Endothelial cell of umbilical vein (primary cell): ENCODE measurements at places on chromosomes 3 and 15. TPM values are rescaled to one million over a fixed set of nuclear protein-coding genes. Genes with fewer than 3 reads are reported as not detected.

GRCh38 chr3:166637984-166638530, 742.0 kb downstream of the ZBBX start:
- DNase-seq: no peak

DNA sequence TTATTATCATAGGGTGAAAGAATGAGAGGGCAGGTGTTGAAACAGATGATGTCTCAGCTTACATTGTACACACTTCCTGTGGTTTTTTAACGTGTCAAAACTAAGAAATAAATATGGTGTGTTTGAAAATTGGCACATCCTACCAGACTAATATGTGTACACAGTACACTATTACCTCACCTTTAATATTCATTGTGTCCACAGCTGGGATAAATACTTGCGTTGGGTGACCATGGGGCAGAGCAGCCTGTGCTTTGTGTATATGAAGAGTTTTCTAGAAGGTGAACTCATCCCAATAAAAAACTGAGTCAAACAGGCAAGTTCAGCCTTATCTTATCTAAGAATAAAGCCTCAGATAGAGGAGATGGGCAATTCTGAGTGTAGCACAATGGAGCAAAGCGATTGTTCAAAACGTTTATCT, 17.3 kb downstream of the SUCNR1 start:
- no peak for DNase-seq

DNA sequence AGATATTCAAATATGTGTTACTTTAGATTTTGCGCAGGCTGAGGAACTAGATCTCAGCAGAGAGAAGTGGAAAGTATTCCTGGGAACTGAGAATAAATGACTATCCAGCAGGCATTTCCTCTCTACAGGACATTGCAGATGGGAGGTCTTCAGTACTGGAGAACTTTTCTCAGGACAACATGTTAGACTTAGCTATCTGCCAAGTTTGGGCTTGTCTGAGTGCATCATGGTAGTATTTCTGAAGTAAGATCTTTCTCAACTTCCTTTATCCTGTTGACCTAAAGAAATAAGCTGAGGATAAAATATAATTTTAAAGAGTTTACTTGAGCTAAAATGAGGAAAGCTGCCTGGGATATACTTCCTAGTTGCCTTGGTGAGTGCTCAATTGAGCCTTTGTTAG, 167.9 kb upstream of the BCHE start:
- DNase-seq: no peak

The MRAS gene
- 15.5 and 16.5 TPM in 2 replicates for total RNA-seq

- DNase-seq: no peak
Measured at GRCh38 chr3:1938975-1939374, 159.7 kb upstream of the CNTN4 start.

DNA sequence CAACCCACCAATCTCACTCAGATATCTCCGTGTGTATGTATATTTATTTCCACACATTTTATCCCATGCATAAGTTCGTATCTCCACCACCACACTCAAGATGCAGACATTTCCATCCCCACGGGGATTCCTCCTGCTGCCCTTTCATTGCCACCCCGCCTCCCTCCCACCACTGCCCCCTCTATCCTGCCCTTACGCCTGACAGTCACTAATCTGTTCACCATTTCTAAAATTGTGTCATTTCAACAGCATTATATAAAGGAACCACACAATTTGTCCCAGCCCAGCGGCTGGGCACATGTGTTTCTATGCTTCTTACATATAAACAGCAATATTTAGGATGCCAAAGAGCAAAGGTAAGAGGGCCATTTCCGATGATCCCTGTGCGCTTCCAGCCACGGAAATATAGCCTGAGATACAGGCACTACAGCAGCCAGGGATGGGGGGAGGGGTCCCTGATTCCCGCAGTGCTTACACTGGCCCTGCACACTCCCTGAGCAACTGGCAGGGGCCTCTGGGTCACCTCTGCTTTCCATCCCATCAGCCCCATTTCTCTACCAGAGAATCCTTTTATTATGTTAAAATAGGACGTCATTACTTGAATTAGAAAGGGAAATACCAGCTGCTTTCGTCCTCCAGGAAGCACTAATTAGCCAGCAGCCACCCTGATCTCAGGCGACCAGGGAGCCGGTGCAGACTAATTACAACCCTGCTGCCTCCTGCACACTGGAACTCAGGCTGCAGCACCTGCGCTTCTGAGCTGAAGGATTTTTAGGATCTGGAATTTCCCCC, 372.0 kb upstream of the ATP10A start:
- no peak for DNase-seq

The ACTC1 gene
- not detected in 2 replicates for total RNA-seq

The DNASE1L3 gene
- total RNA-seq: 0.95 and 0.99 TPM in 2 replicates

The LRRIQ4 gene
- total RNA-seq: not detected in 2 replicates

DNA sequence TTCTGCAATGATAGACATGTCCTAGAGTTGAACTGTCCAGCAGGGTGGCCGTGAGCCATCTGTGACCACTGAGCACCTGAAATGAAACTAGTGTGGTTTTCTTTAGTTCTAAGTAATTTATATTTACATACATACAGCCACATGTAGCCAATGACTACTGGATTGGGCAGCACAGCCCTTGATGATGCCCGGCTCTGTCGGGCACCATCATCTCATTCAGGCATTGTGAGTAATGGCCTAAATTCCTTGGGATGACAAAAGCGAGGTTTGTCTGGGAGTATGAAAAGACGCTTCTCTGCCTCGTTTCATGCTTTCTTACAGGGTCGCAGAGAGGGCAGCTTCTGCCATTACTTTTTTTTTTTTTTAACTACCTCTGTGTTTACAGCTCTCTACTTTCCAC, 251.9 kb upstream of the HES1 start:
- no peak for DNase-seq

DNA sequence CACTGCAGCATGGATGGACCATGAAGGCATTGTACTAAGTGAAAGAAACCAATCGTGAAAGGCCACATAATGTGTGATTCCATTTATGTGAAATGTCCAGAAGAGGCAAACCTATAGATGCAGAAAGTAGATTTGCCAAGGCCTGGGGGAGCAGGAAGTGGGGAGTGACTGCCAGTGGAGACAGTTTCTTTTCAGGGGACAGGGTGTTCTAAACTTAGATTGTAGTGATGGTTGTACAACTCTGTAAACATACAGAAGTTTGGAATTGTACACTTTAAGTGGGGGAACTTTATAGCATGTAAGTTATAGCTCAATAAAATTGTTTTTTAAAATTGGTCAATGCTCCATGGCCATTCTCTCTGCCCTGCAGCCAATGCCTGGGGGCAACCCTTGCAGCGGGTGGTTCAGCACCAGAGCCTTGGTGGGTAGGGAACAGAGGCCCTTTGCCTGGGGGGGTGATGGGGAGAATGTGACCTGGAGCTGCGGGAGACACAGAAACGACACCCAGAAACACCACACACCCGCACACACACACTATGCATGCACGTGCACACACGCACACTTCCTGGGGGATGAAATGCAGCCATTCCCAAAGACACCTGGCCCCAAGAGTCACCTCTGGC, 43.1 kb downstream of the DNAJB8 start:
- DNase-seq: no peak

The ACKR4 gene
- total RNA-seq: 1.4 and 3.2 TPM in 2 replicates

DNA sequence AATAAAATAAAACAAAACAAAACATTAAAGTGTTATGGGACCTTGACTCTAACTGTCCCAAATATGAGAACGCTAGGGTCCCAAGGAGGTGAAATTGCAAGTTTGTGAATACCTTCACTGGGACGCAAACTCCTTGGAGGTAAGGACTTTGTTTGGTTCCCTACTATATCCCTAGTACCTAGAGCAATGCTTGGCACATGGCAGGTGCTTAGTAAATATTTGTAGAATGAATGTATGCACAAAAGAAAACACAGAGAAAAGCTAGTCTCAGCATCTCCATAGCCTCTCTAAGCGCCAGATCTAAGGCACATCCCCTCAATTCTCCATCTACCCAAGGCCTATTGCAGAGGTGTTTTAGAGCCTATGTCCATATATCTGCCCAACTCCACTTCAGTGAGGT, 30.5 kb downstream of the GPR176 start:
- no peak for DNase-seq

The TIMP4 gene
- total RNA-seq: 0.40 TPM in 1 of 2 replicates, not detected in the other

The GABRR3 gene
- total RNA-seq: not detected in 2 replicates

DNA sequence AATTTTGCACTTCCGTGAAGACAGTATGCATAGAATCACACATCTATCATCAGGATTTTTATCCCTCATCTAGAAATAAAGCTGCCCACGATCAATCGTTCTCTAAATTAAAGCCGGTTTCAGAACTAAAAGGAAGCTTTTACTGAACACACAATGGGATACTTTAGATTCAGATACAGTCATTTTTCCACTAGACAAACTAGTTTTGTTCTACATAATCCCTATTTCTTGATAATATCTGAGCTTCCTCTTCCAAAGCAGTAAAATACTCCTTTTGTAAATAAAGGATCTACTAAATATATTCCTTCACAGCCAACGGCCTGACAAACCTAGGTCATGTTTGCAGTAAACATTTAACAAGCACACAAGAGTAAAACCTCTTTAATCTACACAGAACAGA, 2.0 kb upstream of the GANC start:
- DNase-seq: peak; percentile 19

GRCh38 chr3:43870120-43870519, 179.4 kb downstream of the ABHD5 start:
- DNase-seq: peak; percentile 77

The DNAH12 gene
- total RNA-seq: 0.20 TPM in 1 of 2 replicates, not detected in the other

GRCh38 chr15:81812456-81812855, 233.4 kb downstream of the MEX3B start:
- DNase-seq: no peak

- DNase-seq: no peak
Measured at GRCh38 chr3:16759227-16759903, 125.4 kb upstream of the PLCL2 start.

The SRGAP3 gene
- total RNA-seq: not detected in 2 replicates

The FETUB gene
- not detected in 2 replicates for total RNA-seq

The HCN4 gene
- total RNA-seq: not detected in 2 replicates

- DNase-seq: no peak
Measured at GRCh38 chr3:15333099-15333955, 941 bp upstream of the SH3BP5 start.

DNA sequence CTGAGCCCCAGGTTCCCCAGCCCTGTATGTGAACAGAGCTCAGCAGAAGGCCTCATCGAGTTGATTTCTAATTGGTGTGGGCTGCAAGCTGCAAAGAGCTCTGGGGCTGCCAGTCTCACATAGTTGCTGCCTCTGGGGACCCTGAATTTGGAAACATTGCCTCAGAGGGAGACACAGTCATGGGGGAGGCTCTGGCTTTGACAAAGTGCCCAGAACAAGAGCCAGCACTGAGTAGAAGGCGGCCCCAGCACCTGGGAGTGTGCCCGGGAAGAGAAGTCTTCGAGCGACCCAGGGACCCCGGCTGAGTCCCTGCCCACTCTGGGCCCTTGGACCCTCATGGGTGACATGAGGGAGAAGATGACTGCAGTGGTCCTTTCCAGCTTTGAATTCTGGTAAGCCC, 7.3 kb downstream of the NTRK3 start:
- DNase-seq: no peak

- DNase-seq: no peak
Measured at GRCh38 chr3:24374801-24375200, 119.8 kb downstream of the THRB start.

DNA sequence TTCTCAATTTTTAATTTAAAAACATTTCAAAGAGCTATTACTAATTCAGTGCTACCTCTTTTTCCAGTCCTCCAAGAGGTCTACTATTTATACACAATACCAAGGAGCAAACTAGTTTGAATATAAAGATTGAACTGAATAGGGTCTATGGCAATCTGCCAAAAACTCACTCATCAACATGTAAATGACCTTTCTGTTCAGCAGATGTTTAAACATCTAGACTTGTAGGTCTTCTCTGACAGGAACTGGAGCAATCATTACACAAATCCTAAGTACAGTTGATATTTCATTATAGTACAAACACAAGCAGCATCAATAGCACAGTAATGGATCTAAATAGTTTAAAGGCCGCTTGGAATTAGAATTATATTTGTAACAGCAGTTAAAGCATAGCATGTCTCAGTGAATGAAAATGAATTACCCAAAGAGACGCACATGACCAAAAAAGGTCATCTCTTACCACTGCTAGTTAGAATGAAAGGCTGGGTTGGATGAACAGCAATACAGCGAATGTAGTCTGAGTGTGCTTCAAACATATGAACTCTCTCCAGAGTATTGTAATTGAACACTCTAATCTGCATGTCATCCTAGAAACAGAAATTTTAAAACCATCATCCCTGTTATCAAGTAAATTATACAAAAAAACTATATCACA, 10.7 kb downstream of the COPB2 start:
- DNase-seq: no peak

DNA sequence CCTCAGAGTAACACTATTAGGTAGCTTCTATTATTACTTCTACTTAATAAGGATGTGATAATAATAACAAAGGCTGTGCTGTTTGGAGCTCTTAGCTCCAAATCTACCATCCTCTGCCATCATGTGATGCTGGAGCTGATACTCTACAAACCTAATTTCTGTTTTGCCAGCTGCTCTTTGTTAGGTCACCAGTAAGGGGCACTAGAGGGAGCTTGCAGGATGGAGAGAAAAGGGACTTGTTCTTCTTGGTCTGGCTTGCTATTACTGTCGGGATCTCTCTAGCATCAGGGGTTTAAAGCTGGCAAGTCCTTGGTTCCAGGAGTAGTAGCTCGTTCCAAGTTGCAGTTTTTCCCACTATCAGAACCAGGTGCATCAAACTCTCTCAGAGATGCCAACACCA, 194.9 kb upstream of the KBTBD8 start:
- DNase-seq: peak; percentile 17

GRCh38 chr3:68088216-68088615, 433.8 kb upstream of the SUCLG2 start:
- no peak for DNase-seq

GRCh38 chr3:170162630-170163029, 18.9 kb downstream of the PHC3 start:
- no peak for DNase-seq

DNA sequence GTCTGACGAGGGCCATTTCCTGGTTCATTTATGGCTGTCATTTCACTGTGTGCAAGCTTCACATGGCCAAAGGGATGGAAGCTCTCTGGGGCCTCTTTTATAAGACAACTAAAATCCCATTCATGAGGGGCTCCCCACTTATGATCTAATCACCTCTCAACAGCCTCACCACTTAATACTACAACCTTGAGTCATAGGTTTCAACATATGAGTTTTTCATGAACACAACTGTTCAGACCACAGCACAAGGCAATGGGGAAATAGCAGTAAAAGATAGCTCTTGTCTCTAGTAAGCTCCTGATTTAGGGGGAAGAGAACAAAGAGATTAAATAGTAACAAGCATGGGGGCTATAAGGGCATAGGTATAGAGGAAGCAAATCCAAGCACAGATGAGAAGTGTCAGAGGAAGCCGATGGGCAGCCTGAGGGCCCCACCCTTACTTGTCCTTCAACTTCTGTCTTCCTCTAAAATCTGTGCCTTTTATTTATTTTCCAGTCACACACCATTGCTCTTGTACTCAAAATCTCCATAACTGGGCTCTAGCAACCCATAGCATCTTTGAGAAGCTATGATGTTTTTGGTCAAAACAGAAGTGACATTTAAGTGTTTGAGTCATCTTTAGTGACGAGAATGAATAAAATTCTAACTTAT, 329.1 kb downstream of the UNC13C start:
- no peak for DNase-seq
